ENCODE measurements at places on chromosomes 5 and 9.

- DNase-seq, result no peak
Observed at GRCh38 chr5:87027570-87027969, 240.1 kb upstream of the RASA1 start.

- peak; percentile 51 for DNase-seq
Observed at GRCh38 chr5:40386289-40386688, 293.4 kb upstream of the PTGER4 start.

- DNase-seq, result no peak
Observed at GRCh38 chr5:52065182-52065581, 681.9 kb downstream of the ISL1 start.

- DNase-seq, result no peak
Observed at GRCh38 chr9:99184110-99184474, 37.6 kb downstream of the ALG2 start.

DNA sequence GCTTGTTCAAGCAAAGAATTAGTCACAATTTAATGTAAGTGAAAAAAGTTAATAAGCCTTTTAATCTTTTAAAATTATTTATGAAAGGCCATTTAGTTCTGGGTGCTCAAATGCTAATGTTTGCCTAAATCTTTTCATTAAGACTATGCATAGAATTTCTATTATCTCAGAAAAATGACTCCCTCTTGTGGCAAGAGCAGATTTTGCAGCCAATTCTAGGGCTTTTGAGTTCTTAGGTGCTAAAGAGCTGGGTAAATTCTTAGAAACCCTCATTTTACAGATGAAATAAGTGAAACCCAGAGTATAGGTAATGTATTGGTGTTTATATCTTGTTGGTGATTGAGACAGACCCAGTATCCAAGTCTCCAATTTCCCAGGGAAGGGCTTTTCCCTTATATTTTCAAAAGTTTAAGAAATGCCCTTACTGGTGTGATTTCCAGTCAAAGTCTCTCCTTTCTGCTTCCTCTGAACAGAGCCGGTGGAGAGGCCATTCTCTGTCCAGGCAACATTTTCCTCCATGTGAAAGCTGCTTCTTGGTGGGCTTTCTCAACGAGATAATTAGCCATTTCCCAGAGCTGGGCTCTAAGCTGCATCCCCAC is 24.1 kb upstream of the PCSK5 start:
- peak; percentile 76 for DNase-seq

DNA sequence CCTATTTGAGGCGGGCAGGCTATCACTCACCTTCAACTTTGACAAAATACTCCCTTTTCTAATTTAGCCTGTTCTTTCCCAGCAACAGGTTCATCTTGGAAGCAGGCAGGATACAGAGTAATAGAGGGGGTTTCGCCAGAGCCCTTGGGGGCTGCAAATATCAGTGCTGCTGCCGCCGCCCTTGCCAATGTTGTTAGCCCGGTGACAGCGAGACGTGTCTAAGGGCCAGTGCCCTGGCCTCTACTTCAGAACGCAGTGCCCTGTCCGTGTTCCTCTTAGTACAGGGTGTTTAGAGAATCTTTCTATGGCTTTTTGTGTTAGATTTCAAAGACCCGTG is 703 bp downstream of the FAM120AOS start:
- DNase-seq, result no peak

- DNase-seq, result no peak
Observed at GRCh38 chr9:122132539-122132938, 27.0 kb downstream of the NDUFA8 start.

DNA sequence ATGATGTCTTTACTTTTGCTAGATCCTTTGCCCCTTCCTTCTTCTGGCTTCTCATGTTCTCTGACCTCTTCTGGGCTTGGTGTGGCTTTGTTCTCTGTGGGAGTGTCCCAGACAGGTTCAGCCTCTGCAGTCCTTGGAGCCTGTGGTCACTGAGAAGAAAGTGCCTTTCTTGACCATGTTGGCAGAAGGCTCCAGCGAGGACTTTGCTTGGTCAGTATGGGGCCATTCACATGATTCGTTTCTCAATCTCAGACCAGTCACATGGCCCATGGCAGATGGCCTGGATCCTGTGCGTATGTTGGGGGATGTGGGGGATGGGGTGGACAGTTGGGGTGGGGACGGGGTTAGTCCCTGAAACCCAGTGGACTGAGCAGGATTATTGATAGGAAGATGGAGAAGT is 274.1 kb downstream of the ARHGAP26 start:
- no peak for DNase-seq

DNA sequence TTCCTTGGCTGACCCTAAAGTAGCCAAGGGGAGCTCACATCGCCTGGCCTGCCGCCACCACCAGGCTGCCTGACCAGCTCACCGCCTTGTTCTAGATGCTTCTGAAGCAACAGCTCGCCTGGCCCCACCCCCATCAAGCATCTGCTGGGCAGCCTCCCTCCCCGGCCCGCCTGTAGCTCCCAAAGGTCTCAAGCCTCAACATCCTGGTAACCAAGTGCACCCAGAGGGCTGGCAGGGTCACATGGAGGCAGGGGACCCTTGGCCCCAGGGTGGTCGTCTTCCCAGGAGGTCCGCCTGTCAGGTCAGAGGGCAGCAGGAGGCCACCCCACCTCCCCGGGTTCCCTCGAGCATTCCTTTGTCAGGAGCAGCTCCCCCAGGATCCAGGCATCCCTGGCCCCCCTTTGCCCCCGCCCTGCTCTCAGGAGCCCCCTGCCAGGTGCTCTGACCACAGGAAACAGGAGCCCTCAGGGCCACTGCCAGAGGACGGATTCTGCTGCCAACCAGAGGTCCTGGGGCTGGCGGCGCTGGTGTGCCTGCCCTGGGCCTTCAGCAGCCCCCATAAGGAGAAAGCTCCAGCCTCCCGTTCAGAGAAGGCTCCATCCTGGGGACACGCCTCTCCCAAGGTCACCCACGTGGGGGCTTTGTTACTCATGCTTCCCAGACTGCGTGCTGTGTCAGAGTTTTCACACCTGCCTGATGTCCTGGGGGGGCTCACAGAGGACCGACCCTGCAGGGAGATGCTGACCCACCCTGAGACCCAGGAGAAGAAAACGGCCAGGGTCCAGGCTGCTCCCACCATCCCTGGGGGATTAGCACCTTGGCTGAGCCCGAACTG is 3.5 kb upstream of the LRRC14B start:
- no peak for DNase-seq

DNA sequence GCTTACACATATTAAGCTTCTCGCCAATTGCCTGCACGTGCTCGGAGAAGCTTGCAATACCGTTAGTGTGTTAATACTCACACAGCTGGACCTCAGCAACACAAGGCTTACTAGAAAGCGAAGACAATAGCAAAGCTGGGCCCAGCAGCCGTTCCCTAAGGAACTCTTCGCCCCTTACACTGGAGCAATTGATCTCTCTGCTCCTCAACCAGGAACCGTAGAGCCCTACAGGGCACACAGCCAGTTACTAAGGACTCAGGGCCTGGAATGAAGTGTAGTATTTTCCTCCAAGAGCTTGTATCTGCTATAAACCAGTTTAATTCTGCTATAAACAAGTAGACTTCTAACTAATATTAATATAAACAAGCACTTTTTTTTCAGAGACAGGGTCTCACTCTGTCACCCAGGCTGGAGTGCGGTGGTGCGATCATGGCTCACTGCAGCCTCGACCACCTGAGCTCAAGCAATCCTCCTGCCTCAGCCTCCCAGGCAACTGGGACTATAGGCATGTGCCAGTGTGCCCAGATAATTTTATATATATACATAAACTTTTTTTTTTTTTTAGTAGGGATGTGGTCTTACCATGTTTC is 67.0 kb upstream of the SIMC1 start:
- no peak for DNase-seq

- DNase-seq, result no peak
Observed at GRCh38 chr5:76692651-76693050, 23.3 kb upstream of the F2R start.

- DNase-seq, result no peak
Observed at GRCh38 chr5:132506094-132506692, 15.6 kb upstream of the IRF1 start.

DNA sequence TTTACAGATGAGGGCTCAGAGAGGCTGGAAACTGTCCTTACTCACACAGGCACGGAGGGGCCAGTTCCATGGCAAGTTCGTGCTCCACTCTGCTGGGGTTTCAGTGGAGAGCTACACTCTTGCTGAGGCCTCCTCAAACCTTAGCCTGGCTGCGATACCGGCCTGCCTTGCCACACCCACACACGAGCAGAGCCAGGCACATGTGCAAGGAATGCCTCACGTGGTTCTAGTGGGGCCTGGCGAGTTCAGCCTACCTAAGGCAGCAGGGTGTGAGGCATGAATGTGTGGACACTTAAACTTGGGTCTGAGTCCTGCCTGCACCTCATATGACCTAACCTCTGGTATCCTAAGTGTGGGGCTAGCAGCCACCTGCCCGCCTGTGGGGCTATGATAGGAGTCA is 21.5 kb upstream of the PRDM12 start:
- DNase-seq, result no peak

DNA sequence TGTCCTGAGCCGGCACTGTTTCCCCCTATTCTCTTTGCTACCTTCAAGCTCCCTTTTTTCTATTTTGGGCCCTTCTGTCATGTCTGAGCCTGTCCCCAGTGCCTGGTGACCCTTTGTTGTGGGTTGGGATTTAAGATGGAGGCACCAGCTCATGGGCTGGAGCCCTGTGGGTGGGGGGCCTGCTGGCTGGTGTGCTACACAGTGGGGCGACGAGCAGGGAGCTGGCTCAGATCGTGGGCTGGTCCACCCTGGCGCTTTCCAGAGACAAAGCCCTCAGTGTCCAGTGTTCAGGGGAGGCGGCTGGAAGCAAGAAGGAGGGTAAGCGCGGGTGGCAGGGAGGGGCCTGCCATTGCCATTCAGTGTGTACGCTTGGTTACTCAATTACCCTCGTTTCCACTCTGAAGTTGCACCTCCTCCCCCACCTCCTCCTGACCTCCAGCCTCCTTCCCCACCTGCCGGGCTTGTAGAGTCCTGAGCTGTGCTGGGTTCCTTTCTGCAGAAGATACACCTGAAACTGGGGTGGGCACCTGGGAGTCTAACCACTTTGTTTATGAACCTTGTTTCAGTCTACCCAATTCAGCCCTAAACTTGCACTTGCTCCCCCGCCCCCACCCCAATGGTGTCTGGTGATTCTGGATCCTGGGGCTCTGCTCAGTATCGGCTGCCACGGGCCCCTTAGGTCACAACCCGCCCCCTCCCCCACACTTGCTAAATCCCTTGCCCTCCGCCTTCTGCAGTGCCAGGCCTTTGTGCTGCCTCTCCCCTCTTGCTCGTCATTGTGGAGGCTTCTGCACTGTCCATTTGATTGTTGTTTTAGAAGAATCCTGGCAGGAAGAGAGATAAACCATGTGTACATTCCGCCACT is 49.9 kb downstream of the MVB12B start:
- DNase-seq, result no peak

- DNase-seq, result no peak
Observed at GRCh38 chr5:39149966-39150365, 69.4 kb downstream of the FYB1 start.

- no peak for DNase-seq
Observed at GRCh38 chr5:157388111-157388710, 71.8 kb upstream of the NIPAL4 start.

DNA sequence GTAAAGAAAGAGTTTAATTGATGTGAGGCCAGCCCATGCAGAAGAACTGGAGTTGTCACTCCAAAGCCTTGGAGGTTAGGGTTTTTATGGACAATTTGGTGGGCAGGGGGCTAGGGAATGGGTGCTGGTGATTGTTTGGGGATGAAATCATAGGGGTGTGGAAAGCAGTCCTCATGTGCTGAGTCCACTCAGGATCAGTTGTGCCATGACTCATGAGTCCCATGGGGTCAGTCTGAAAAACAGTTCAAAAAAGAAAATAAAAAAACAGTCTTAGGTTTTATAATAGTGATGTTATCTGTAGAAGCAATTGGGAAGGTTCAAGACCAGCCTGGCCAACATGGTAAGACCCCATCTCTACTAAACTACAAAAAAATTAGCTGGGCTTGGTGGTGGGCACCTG is 162.3 kb downstream of the KDM4C start:
- DNase-seq, result peak; percentile 45

GRCh38 chr5:90054612-90055011 is 354.9 kb downstream of the CETN3 start:
- DNase-seq, result no peak

DNA sequence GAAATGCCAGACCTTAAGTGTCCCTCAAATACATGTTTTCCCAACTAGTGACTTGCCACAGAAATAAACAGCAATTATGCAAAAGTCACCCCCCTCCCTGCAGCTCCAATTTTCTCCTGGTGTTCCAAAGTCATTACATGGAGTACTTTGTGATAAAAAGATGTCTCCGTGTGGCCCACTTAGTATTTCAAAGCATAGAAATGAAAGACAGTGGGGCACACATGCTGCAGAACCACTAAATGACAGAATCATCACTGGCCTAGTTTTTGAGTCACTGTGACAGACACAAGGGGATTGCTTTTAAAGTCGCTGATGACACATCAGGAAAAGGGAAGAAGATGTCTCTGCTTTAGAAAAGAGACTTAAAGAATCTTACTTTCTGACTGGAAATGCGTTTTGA is 323.4 kb downstream of the PSAT1 start:
- peak; percentile 44 for DNase-seq

DNA sequence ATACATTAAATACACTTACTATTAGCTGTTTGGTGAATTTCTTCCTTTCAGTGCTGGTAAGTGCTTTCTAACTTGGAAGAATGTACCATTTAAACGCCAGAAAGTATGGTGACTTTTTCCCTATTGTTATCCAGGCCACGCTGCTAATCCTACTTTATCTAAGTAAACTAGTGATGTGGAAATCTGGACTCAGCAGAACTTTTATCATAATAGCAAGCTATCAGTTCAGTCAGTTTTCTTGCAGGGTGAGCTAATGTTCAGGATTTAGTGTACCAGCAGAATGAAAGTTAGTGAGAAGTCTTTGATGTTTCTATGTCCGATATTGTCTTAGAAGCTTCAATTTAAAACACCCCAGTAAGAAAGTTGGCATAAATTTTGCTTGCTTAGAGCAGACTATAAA is 72.2 kb downstream of the HSD17B4 start:
- no peak for DNase-seq

DNA sequence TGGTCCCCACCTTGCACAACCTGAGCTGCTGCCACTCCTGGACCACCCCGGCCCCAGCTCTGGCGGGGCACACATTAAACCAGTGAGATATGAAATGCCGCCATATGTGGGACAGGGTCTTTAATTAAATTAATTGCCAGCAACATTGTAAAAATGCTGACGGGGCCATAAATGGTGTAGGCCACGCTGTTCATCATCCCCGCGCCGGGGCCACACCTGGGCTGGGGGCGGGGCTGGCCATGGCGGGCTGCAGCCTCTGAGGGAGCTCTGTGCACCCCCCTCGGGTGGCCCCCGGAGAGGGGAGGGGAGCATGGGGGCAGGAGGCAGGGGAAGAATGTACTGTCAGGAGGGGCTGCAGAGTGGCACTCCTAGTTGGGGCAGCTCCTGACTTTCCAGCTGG is 41.0 kb downstream of the UNC5A start:
- no peak for DNase-seq

GRCh38 chr9:78245401-78245800 is 9.5 kb downstream of the CEP78 start:
- no peak for DNase-seq

DNA sequence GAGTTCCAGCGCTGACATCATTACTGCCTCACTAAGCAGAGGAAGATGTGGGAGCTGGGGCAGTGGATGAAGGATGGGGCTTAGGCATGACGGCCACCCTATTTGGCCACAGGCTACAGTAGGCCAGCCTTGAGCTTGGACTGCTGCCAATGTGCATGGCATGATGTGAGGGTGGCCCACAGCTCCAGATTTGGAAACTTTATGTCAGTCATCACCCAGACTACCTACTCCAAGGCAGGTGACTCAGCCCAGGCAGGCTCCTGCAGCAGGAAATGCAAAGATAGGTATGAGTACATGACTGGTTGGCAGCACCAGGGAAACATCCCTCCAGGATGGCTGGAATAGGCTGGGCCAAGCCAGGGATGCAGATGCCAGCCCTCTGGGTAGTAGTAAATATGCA is 303.6 kb downstream of the SPOCK1 start:
- DNase-seq, result no peak

GRCh38 chr5:88778736-88779135 is 104.2 kb downstream of the MEF2C start:
- peak; percentile 75 for DNase-seq
